ENCODE measurements at places on chromosomes 7 and 10.

- no peak for DNase-seq
Observed at GRCh38 chr7:142320883-142321282, 63.0 kb upstream of the PRSS58 start.

- DNase-seq = no peak
Observed at GRCh38 chr10:74963549-74963948, 137.1 kb downstream of the KAT6B start.

DNA sequence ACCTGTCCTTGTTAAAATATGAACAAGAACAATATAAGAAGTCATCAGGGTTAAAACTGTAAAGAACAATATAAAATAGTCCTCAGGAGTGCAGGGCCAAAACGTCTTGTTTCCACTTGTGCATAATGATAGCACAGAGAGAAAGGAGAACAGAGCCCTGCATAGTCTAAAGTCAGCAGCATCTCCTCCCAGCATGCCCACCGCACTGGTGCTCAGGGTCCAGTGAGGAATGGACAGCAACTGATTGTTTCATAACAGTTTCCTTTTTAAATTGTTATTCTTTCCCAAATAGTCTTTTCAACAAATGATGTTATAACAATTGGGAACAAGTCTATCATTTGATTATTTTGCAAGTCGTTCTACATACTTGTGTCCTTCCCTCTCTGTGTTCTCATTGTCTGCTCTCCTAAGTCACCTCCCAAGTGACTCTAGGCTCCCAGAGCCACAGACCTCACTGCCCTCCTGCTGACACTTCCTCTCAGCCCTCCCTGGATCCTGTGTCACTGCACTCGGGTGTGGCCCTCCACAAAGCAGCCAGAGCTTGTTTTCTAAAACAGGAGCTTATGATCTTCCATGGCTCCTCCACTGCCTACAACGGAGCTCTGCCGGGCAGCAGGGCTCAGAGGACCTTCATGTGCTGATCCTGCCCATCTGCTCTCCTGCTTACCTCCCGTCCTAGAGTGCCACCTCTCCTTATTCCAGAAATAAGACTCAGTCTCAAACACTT, 27.6 kb downstream of the COBL start:
- DNase-seq = no peak

DNA sequence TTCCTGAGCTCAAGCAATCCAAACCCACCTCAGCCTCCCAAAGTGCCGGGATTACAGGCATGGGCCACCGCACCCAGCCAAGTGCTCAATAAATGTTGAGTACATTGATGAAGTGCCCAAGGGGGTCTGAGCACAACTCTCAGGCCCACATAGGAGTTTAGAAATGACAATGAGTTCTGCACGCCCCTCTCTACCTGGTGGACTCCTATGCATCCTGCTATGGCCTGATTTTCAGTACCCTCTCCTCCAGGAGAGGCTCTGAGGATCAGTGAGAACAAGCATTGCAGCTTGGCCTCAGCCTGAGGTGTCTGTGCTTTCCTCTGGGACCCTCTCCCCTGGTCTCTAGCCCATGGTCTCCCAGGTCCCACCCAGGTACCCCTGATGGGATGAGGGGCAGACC, 20.9 kb upstream of the GRIFIN start:
- no peak for DNase-seq

DNA sequence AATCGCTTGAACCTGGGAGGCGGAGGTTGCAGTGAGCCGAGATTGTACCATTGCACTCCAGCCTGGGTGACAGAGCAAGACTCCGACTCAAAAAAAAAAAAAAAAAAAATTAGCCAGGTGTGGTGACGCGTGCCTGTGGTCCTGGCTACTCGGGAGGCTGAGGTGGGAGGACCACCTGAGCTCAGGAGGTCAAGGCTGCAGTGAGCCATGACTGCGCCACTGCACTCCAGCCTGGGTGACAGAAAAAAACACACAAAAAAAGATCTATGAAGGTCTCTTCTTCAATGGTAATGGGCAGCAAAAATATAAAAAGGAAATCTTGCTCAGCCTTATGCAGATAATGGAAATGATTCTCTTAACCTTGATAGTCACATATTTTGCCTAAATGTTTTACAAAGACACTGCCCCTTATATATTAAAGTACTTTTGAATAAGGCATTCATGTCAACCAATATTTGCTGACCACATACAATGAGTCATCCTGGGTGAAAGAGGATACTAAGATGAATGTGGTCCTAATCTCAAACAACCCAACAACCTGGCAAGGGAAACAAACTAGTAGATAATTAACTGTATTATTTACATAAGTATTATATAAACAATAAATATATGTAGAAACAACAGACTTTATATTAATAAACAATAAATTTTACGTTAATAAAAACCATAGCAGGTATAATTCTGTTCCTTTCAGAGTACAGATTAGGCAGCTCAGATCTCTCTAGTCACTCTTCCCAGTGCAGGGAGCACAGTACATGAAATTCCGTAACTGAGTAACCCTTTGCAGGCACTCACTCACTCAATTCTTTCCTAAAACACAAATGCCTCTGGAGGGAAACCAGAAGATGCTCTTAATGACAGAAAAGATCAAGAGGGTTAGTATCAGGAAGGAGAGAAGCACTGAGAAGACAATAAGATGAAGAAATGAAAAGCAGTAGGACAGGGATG, 8.1 kb downstream of the TOMM7 start:
- no peak for DNase-seq

- no peak for DNase-seq
Observed at GRCh38 chr10:113987805-113988204, 55.9 kb upstream of the ADRB1 start.

DNA sequence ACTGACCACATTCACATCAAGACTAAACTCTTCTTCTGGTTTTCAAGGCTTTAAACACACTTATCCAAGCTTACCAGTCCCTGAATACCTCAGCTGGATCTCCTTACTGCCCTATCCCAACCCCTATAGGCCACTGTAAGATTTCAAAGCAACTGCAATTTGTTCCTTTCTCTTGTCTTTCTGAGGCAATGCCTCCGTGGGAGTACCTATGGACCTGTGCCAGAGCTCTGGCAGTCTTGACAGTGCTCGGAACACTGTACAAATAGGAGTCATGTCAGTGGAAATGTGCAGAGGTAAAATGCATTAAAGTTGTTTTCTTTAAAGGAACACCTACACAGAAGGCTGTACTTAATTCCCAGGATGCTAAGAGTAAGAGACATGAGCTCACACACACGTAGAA, 124.7 kb downstream of the CNOT4 start:
- DNase-seq = no peak

DNA sequence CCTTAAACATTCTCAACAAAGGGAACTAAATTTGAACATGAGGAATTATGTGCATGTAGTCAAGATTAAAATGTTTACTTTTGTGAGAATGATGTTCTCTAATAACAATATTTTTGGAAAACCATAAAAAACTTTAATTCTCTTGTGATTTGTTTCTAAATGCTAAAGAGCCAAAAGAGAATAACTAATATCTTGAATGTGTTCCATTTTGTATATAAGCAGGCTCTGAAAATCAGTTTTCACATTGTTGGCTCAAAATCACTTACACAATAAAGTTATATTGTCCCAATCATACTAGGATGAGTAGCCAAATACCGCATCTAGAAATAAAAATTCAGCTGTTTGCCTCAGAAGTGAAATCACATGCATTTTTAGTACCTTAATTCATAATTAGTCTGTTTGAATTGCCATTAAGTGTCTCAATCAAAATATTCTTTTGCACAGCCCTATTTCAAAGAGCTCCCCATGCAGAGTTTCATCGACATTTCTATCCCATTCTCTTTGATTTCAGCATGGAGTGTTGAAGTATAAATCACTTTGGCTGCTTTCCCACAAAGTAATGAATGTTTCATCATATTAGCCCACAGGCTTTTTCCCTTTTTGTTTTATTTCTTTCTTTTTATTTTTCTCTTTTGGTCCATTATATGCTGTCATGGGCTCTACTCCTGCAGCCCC, 420.3 kb upstream of the POM121L12 start:
- no peak for DNase-seq

DNA sequence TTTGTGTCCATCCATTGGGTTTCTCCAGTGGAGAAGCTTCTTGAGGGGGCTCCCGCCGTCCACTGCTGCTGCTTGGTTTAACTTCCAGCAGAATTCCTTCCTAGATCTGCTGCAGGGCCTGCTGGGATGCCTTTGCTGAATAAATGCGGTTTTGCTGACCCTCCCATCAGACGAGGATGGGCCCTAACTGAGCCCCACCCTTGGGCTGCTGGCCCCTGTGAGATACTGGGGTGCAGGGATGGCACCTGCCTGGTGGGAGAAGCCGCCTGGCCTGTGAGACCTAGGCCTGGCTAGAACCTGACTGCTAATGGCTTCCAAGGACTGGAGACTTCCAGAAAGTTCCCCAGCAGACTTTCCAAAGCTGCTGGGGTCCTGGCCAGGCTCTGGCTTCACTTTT, 43.8 kb downstream of the ZNF467 start:
- no peak for DNase-seq

- DNase-seq = no peak
Observed at GRCh38 chr7:36792421-36792820, 68.1 kb upstream of the AOAH start.

GRCh38 chr7:97732565-97733275, 834 bp downstream of the TAC1 start:
- DNase-seq = peak; percentile 40

GRCh38 chr7:151366880-151367222, 25.2 kb downstream of the NUB1 start:
- DNase-seq = no peak

DNA sequence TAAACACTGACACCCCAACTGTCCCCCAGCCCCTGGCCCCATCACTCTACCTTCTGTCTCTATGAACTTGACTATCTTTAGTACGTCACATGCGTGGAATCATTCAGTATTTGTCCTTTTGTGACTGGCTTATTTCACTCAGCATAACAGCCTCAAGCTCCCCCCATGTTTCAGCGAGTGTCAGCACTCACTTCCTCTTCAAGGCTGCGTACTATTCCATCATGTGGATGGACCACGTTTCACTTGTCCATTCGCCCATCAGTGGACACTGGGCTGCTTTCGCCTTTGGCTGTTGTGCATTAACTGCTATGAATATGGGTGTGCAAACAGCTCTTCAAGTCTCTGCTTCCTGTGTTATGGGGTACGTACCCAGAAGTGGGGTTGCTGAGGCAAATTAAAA, 100.7 kb downstream of the PTPRN2 start:
- no peak for DNase-seq

GRCh38 chr10:69865450-69865849, 63.7 kb downstream of the COL13A1 start:
- DNase-seq = no peak

- DNase-seq = no peak
Observed at GRCh38 chr10:80265740-80266512, 23.5 kb downstream of the MAT1A start.

GRCh38 chr7:45236666-45237065, 79.1 kb downstream of the RAMP3 start:
- DNase-seq = no peak

DNA sequence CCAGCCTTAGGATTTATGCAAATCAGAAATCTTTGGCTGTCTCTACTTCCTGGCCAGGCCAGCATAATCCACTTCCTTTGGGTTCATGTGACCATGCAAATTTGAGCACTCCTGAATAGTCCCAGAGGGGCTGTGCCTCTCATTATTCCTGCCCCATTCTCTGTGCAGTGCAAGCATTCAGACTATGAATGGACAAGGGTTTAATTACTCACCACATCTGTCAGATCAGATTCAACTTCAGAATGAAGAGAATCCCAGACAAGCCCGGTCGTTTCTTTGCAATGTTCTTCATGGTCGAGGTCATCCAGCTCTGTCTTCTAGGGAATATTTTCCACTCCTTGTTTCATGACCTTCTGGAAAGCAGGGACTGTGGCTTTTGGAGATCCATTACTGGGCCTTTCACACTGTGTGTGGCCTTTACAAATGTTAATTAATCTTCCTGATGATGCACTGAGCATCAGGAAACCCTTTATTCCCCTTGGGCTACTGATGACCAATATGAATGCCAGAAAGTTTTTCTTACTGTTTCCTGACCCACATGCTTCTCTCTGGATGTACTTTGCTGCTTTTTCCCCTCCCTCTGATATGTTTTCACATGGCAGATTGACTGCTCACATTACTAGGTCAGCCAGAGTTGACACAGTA, 217.6 kb upstream of the TCF7L2 start:
- peak; percentile 30 for DNase-seq

Measured in D341Med (cell line).